CD4-positive, CD25-positive, alpha-beta regulatory T cell (primary cell): ENCODE measurements at places on chromosomes 1 and 21.
A peak's percentile ranks its signal among the peaks of the same experiment; 100 is the strongest.

GRCh38 chr21:17730782-17731181, 88.4 kb downstream of the C21orf91 start:
- H3K36me3 ChIP-seq: no peaks in the 10 kb centered on the region
- no peak overlapping the region for H3K27ac ChIP-seq
- H3K27me3 ChIP-seq: peaks cover 2% of the 10 kb centered on the region
- DNase-seq: peak; percentile 13
- H3K4me3 ChIP-seq: no peak overlapping the region
- H3K4me1 ChIP-seq: no peaks in the 10 kb centered on the region

- peaks cover 2% of the 10 kb centered on the region for H3K27me3 ChIP-seq
- no peak for DNase-seq
- H3K27ac ChIP-seq: no peak overlapping the region
- no peaks in the 10 kb centered on the region for H3K4me1 ChIP-seq
- no peak overlapping the region for H3K4me3 ChIP-seq
- H3K36me3 ChIP-seq: no peaks in the 10 kb centered on the region
These were observed 103.6 kb downstream of the SPAG17 start for GRCh38 chr1:118081387-118081786.

DNA sequence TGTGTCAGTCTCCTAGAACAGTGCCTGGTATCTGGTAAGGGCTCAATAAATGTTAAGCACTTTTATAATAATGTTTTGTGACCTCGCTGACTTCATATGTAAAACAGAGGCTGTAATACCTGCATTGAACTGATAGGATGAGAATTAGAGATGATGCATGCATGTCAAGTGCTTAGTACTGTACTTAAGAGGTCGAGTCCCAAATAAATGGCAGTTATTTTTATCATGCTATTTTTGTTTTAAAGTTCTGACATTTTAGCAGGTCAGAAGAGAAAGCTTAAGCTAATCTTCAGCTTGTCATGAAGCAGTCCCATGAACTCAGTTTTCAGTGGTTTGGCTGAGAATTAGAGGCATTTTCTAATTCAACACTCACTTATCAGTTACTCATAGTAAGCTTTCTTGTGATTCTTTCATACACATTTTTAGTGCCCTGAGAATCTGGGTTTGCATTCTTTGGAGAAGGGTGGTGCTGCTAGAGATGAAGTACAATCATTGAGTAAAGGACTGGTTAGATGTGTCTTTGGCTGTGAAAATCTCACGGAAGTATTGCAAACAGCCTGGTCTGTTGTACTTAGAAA, 75.7 kb upstream of the RAVER2 start:
- no peak overlapping the region for H3K27ac ChIP-seq
- H3K4me3 ChIP-seq: no peak overlapping the region
- DNase-seq: no peak

DNA sequence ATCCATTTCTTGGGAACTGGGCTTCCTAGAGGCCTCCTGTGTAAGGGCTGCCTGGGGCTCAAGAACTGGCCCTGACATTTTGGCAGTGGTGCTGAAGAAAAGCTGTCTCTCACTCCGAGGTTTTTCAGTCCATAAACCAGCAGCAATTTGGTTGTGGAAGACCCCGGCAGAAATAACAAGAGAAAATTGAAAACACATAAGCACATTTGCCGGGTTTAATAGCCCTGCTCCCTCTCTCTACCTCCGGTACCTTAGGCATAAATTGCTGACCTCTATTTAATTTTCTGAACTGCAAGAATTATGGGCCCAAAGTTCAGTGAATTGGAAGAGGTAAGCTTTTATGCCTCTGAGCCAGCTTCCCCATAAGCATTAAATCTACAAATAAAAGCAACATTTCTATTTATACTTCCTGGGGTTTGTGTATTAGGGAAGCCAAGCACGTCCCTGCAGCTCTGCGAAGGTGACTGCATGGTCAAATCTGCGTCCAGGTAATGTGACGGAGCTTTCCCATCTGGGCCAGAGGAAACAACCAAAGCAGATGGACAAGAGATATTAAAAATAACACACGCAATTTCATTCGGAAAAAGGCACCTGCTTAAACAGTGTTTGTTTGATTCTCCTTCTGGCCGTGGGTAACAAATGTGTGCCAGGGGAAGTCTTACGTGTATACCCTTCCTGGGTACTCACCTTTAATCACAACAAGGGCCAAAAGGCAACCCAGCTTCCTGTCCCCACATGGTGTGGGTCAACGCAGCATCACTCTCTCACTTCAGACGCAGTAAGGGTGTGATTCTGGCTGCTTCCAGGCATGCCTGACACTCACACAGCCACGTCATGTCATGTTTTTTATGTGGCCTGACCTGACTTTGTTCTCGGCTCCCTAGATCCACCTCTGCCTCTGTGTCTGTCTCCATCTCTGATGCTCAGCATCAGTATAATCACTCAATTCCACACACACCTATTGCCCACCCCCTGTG, 69.2 kb downstream of the PAPPA2 start:
- H3K27ac ChIP-seq: no peak overlapping the region
- no peak overlapping the region for H3K4me3 ChIP-seq
- H3K36me3 ChIP-seq: no peaks in the 10 kb centered on the region
- no peak for DNase-seq

- no peak overlapping the region for H3K4me3 ChIP-seq
- H3K4me1 ChIP-seq: no peaks in the 10 kb centered on the region
- no peak overlapping the region for H3K27ac ChIP-seq
- H3K27me3 ChIP-seq: no peaks in the 10 kb centered on the region
These were observed 49.6 kb upstream of the PSMG1 start for GRCh38 chr21:39232861-39233291.

DNA sequence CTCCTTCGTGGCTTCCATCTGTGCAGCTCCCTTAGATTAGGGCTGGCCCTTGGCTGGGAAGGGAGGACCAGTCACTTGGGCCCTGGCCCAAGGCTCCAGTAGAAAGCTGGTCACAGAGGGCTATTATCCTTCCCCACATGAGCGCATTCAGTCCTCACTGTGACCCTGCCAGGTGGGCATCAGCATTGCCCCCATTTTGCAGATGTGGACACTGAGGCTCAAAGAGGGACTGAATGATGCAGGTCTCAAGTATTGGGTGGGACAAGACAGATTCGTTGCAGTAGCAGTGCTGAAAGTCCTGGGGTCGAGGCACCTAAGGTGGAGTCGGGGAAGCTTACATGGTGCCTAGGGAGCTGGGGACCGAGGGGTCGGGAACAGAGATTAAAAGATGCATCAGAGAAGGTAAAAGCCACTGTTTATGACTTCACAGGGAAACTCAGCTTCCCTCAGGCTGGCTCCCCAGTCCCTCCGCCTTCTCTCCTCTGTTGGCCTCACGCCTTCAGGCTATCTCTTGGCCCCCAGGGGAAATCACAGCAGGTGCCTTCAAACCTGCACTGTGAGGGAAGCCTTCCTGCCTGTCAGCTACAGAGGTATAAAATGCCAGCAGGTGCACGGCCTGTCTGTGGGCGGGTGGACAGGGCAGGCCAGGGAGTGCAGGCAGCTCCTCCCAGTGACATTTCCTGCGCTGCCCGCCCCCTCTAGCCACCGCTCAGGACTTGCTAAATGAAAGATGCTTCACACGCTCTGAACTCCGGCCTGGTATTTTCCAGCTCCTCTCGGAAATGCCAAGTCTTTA, 178.4 kb downstream of the GRIK3 start:
- H3K36me3 ChIP-seq: no peaks in the 10 kb centered on the region
- H3K4me1 ChIP-seq: no peaks in the 10 kb centered on the region
- no peak overlapping the region for H3K4me3 ChIP-seq
- DNase-seq: no peak

DNA sequence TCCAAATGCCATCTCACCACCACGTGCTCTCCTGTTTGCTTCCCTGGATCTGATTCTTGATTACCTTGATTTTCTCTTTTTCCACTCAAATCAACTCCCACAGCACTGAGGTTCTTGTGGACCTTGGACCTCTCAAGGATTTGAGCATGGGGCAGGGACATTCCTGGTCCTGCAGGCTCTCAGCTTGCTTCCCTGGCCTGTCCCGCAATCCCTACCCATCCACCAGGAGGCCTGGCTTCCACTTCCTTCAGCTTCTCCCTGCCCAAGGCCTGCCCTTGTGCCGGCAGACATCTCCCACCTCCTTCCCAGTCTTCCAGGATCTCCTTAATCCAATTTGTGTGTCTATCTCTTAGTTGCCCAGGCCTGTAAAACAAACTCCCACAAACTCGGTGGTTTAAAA, 21.6 kb downstream of the PLA2G2A start:
- peaks cover 2% of the 10 kb centered on the region for H3K27me3 ChIP-seq
- H3K4me3 ChIP-seq: no peak overlapping the region
- H3K4me1 ChIP-seq: no peaks in the 10 kb centered on the region
- no peak overlapping the region for H3K27ac ChIP-seq
- DNase-seq: no peak
- no peaks in the 10 kb centered on the region for H3K36me3 ChIP-seq
